Stimulated activated CD8-positive, alpha-beta memory T cell treated with anti-CD3 and anti-CD28 coated beads, Interleukin-4, amount 100 ng/mL, for 48 hours (primary cell): ENCODE measurements at places on chromosomes 4 and X.

DNA sequence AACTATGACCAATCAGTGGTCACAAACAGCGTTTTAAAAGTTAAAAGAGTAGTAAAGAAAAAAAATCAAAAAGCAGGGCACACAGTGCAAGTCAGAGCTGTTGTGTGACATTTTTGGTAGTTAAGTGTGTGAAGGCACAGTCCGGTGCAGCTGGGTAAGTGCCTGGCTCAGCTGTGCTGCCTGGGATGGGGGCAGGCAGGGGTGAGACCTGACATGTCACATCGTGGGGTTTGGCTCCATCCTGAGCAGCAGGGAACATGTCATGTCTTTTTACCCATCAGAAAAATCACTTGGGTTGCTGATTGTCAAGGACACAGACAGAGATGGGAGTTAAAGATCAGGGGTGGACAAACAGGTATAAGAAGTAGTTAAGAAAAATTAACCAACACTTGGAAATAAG, 125.1 kb downstream of the NSUN7 start:
- no peak for DNase-seq

GRCh38 chrX:125306335-125306866, 13.3 kb upstream of the TEX13C start:
- no peak for DNase-seq

DNA sequence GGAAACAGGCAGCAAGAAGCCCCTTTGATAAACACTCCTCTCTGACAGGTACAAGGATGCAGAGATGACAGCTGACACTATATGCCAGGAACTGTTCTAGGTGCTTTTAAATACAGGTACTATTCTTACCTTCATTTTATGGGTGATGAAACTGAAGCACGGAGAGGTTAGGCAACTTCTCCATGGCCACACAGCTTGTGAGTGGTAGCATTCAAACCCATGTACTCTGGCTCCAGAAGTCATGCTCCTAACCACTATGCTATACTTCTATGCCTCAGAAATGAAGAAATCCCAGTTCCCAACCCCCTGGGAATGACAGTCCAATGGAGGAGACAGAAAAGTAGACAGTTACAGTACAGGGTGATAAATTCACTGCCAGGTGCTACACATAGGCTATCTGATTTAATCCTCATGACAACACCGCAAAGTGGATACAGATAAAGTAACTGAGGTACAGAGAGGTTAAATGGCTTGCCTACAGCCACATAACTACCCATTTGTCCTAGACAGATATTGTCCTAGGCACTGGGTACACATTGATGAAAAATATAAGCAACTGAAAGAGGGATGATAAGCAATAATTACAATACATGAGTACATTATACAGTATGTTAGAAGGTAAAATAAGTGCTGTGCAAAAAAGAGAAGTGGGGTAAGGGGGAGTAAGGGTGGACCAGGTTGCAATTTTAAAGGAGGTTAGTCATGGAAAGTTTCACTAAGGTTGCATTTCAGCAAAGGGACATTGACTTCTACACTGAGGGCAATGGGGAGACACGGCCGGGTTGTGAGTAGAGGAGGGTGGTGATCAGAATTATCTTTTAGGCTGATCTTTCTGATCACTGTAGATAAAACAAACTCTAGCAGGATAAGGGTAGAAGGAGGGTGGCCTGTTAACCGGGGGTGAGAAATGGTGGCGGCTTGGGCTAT, 1.6 kb upstream of the F8 start:
- DNase-seq, result no peak

GRCh38 chr4:15459706-15460105, 10.0 kb upstream of the CC2D2A start:
- DNase-seq, result no peak

- no peak for DNase-seq
Measured at GRCh38 chr4:119854364-119854763, 212.3 kb downstream of the MAD2L1 start.

GRCh38 chrX:7314425-7314824, 166.5 kb upstream of the PUDP start:
- no peak for DNase-seq

DNA sequence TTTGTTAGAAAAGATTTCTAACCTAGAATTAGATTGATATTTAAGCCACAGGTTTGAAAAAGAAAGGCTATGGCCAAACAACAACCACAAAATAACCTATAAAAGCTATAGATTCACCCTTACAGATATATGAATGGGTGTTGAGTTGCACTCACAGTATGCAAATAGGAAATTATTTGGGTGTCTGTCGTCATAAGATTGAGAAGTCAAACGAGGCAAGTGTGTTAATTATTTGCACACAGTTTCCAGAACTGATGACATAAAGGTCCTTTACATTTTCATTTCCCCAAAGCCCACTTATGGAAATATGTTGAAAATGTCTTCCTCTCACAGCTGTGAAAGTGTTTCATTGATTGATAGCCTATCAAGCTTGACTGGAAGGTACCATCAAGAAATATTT, 101.2 kb upstream of the CXCL13 start:
- DNase-seq, result no peak
